ENCODE measurements at places on chromosomes 3 and 15.

DNA sequence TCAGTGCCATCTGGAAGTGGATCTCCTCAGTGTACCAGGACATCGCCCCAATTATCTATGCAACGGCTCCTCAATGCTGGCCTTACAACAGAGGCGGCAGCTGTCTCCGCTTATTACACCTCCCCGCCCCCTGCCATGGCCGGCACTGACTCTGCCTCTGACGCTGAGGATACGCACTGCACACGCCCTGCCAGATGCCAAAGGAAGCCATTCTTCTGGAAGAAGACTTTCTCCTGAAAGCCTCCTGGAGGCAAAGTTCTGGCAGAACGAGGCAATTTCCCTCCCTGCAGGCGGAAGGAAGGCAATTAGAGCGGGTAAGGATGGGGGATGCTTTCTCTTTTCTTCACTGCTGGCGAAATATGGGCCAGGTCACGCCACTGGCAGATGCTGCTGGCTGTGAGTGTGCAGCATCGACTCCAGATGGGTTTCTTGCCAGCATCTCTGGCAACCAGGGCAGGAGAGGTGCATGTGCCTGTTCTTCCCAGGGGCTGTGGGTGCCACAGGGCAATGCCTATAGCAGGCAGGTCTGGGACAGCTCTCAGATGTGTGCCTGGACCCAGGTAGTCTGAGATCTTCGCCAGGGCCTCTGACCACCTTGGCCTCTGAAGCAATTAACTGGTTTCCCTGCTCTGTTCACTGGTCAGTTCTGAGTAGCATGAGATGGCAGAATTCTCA lies 62.2 kb upstream of the MRPS22 start:
- no peaks in the 10 kb centered on the region for H3K36me3 ChIP-seq
- H3K4me3 ChIP-seq, result no peak overlapping the region
- DNase-seq, result no peak
- H3K27me3 ChIP-seq, result peaks cover 4% of the 10 kb centered on the region
- no peak overlapping the region for H3K27ac ChIP-seq

DNA sequence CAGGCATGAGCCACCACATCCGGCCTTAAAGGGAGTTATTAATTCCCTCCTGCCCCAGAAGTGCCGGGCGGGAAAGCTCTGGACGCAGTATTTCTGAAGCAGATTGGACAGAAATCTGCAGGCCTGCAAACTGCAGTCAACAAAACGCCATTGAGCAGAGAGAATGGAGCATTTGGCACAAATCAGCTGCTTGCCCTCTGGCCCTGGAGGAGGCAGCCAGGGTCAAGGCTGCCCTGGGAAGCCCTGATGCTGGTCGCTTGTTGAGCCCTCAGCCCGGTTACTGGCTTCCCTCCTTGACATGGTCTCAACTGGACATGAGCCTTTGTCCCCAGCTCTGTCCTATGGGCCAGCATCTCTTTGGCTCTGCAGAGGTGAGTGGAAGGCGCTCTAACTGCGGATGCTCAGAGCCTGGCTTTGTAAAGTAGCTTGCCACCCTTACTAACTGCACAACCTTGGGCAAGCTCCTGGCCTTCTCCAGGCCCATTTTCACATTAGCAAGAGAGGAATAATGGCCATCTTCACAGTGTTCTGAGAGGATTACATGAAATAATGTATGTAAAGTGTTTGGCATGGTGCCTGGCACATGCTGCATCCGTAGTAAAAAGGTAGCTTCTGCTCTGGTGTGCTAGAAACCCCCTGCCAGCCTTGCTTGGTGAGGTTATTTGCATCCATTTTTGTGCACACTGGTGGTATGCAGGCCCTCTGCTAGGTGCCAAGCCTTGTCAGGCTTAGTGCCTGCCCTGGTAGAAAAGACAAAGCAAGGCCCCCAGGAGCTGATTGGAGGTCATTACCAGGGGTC lies 4.1 kb downstream of the SEMA4B start:
- H3K4me1 ChIP-seq, result peaks cover 32% of the 10 kb centered on the region
- no peak overlapping the region for H3K4me3 ChIP-seq
- no peak overlapping the region for H3K27ac ChIP-seq
- DNase-seq, result no peak
- H3K27me3 ChIP-seq, result no peaks in the 10 kb centered on the region
- H3K36me3 ChIP-seq, result peaks cover 5% of the 10 kb centered on the region

GRCh38 chr3:41715376-41715775 lies 246.5 kb downstream of the ULK4 start:
- DNase-seq, result no peak
- H3K4me3 ChIP-seq, result no peak overlapping the region
- no peak overlapping the region for H3K27ac ChIP-seq
- peaks cover 5% of the 10 kb centered on the region for H3K36me3 ChIP-seq

GRCh38 chr15:29887721-29888120 lies 65.5 kb upstream of the TJP1 start:
- H3K27me3 ChIP-seq, result peaks cover 51% of the 10 kb centered on the region
- no peaks in the 10 kb centered on the region for H3K36me3 ChIP-seq
- no peak overlapping the region for H3K4me3 ChIP-seq
- no peak overlapping the region for H3K27ac ChIP-seq
- no peaks in the 10 kb centered on the region for H3K4me1 ChIP-seq

DNA sequence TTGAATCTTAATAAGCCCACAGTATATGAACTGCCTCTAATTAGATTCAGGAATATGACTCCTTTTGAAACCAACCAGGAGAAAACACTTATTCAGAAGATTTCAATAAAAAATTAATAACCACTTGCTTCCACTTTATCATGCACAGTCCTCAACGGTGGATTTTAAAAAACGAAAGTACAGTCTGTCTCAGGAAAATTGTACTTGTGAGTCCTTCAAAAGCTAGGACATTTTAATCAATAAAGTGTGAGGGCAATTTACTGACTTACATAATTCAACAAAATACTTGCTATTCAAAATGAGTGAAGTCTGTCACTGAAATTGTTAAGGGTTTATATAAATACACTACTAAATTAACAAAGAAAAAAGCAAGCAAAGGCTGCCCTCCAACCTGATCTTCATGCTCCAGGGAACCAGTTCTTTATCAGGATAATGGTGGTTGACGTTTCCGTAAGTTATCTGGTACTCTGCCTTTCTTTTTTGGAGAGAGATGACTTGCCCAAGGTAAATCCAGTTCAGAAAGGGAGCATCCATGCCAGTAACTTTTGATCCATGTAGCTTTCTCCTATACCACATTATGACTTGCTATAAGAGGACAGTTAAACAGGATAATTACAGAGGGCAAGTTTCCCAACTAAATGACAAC lies 17.0 kb downstream of the SUCLG2 start:
- no peak overlapping the region for H3K4me3 ChIP-seq
- H3K27ac ChIP-seq, result no peak overlapping the region
- H3K27me3 ChIP-seq, result no peaks in the 10 kb centered on the region
